AG09319 (cell line): ENCODE measurements at places on chromosomes 11 and 22.

DNA sequence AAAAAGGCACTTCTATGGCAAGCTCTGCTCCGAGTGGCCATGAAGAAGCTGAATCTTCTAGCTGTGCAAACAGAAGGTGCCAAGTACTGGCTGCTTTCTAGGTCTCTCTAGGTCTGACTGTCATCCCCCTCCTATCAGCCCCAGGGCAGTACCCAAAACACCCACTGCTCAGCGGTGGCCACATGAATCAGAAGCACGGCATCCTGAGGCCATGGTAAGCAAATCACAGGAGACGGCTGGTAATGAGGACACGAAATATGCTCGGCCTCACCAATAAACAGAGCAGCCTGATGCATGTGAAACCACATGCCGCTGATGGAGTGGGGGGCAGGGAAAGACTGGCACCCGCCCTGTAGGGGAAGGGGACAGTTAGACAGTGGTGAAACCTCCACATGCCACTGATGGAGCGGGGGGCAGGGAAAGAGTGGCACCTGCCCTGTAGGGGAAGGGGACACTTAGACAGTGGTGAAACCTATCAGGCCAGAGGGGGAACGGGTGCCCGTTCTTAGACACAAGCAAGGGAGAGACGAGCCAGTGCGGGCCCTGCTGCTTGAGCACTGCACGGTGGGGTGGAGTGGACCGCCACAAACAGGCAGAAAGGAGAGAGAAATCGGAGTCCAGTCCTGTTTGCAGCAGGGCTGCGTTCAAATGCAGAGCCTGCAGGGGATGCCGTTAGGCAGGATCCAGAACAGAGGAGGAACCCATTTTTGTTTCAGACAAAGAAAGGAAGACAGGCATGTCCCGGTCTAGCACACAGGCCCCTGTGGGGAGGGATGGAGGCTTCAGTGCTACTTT, 29.9 kb upstream of the MOB2 start:
- no peak for DNase-seq

DNA sequence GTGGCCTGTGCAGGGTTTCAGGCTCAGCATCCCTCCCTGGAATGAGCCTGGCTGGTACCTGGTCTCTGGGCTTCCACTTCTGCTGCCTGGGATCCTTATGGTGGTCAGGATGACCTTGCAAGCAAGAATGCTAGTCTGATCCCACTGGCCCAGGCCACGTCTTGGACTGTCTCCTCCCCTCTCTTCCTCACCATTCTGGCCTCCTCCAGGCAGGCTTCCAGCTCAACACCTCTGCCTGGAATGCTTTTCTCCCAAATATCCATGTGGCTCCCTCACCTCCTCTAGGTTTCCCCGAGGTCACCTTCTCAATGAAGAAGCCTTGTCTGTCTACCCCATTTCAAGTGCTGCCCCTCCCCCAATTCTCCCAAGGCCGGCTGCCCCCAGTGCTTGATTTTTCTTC, 39.4 kb upstream of the ALX4 start:
- DNase-seq = no peak

DNA sequence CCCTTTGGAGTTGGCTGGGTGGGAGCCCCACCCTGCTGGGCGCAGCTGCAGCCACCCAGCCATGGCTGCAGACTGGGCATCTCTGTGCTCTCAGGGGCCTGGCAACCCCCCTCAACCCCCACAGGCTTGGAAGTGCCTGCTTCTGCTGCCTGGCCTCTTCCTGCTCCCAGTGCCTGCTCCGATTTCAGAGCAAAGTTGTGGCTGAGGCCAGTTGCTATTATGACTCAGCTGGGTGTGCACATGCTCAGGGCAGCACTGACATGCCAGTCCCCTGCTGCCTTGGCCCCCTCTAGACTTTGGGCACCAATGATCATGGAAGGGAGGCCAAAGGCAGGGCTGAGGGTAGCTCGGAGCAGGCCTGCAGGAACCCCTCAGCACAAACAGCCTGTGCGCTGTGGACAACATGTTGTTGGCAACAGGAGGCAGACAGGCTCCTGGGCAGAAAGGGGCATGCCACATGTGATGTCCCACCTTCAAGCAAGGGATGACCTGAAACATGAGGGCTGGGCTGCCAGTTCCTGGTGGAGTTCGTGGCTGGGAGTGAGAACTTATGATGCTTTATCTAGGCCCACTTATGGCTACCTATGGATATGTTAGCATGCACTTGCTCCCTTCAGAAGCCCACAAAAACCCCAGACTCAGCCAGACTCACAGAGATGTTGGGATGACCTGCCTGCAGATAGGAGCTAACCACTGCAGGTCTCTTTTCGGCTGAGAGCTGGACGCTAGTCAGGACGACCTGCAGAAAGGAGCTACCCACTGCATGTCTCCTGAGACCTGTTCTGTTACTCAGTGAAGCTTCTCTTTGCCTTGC, 96.4 kb upstream of the AMOTL1 start:
- no peak for DNase-seq

GRCh38 chr11:1746956-1747752, 3.2 kb downstream of the IFITM10 start:
- DNase-seq = no peak

- no peak for DNase-seq
These were observed 33.6 kb upstream of the MPPED2 start for GRCh38 chr11:30619767-30620166.

DNA sequence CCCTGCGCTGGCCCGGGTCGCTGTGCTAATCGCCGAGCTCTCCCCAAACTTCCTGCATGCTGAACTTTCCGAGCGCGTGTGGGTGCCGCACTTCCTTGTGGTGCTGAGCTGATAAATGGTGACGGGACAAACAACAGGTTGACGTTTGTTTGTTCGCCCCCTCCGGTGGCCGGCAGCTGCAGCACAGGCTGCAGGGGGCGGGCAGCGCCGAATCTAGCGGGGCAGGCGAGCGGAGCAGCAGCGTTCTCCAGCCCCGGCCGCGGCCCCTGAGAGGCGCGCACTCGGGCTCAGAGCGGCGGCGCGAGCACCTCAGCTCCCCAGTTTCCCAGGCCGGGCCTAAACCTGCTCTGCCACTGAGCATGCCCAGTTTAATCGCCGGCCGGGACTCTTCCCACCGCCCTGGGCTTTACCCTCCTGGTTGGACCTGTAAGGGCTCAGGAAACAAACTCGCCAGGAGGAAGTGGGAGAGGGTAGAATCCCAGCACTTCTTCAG, at the start of gene PDGFD:
PDGFD (minus strand) TSS at position 120 of the 493 bp plus-strand sequence.
- DNase-seq = peak; percentile 41
